Inflammatory macrophage treated with lipopolysaccharide for 1 hour (primary cell): ENCODE measurements at places on chromosomes 13 and 19.

- peak; percentile 17 for DNase-seq
These were observed 391 bp downstream of the ZNF761 start for GRCh38 chr19:53432088-53432661.

- DNase-seq: peak; percentile 23
These were observed 14.1 kb downstream of the PRAM1 start for GRCh38 chr19:8488365-8488764.

DNA sequence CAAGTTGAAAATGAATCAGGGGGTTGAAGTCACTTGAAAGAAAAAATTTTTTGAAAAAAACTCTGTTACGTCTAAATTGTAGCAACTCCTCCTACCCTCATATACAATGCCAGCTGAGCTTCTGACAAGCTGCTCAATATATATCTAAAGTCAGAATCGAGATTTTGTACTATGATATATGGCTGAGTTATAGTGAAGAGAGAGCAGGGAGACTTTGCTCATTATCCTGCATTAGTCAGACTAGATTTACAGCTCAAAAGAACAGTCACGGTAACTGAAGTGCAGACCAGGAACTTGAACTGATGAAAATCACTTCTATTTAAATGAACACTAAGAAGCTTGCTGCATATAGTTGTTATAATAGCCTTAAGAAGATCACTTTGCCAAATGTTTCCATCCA, 153.1 kb downstream of the LACC1 start:
- DNase-seq: no peak

DNA sequence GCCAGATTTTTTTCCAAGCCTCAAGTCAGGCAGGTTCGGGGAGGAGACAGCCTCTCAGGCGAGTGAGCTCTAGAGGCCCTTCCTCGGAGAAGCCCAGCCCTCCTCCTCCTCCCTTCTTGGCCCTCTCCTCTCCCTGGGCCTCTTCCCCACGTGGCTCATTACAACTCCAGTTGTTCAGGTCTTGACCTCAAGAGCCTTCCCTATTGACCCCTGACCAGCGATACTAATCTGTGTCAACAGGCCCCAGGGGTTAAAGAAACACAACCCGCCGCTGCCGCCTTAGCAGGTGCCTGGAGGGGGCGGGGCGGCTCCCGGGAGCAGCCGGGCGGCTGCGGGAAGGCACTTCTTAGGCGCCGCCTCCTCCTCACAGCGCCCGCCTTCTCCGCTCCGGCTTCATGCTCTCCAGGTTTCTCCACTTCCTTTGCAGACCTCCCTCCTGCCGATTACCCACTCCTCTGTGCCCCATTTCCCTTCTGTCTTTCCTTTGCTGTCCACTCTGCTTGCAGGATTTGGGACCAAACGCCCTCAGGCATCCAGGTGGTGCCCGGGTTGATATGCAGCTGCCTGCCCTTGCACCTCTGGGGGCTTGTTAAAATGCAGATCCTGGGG, 51.0 kb downstream of the LYL1 start:
- no peak for DNase-seq

DNA sequence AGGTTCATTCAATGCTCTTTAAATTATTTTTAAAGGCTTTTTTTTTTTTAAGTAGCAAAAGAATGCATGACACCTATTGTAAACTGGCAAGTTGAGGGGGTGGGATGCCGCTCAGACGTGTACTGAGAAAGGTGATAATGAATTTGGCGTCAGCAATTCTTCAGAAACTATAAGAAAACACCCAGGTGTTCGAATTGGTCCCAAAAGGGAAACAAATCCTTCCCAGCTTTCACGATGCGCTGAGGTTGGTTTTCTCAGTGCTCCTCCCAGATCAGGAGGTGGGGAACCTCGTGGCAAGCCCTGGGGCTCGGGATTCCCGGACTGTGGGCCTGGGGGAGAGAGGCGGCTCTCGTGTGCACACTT, 543 bp upstream of the FAM124A start:
- peak; percentile 60 for DNase-seq

DNA sequence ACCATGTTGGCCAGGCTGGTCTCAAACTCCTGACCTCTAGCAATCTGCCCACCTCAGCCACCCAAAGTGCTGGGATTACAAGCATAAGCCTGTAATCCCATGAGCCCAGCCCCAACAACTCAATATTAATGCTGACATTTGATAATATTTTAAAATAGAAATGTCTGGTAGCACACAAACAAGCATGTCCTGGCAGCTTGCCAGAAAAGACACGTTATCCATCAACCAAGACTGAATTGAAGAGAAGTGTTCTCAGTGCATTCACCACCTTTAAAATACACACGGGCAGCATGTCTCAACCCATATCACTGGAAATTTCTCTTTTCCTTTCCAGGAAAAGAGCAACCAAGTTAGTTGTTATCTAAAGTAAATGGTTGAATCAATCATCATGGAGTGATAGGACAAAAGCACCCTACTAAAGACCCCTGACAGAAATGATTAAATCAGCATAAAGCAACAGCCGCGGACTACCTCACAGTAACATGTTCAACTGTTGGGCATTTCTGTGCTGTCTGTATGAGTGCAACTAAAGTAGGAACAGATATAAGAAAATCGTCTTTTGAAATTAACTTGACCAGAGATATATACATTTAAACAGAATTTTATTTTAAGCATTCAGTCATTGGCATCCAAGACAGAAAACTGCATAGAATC, 25.0 kb downstream of the LHFPL6 start:
- DNase-seq: no peak

DNA sequence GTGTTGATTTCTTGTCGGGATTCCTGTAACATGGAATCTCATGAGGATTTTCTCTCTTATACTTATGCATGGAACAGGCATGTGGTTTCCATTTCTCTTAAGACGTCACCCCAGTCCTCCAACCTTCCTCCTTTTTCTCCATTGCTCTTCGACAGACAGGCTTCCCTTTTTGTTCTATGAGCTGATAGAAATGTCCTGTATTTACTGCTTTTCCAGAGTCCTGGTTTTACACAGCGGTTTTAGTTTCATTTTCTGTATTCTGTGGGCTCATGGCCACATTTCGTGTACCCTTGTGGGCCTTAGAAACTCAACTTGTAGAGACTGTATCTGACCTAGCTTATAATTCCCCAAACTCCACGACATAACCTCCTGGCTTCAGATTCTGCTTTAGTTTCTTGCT, 113.1 kb downstream of the PAN3 start:
- peak; percentile 61 for DNase-seq

DNA sequence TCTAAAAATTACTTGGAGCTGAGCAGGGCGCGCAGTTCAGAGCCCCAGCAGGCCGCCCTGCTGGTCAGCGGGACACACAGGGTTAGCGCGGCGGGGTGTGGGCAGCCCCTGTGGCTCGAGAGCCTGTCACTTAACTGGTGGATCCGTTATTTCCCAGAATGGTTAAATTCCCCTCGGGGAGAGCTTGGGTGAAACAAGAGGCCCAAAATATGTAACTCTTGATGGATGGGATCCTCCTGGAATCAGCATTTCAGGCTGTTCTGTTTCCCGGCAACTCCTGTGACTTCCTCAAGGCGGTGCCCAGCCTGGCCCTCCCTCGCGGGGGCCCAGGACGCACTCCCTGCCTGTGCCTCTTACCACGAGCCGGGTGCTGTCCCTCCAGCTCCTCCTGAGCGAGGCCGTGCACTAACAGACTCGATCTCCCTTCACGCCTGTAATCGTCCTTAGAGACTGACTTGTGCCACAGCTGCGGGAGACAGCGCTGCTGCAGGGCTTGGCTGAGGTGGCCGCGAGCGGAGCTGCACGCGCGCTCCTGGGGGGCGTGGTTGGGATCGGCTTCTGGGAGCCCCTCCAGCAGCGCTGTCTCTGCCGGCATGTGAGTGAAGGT, 9.7 kb downstream of the PTBP1 start:
- DNase-seq: no peak

GRCh38 chr13:113558461-113558860, 26.1 kb upstream of the TFDP1 start:
- DNase-seq: no peak
